CD4-positive, alpha-beta T cell treated with Interleukin-4 for 4 hours (primary cell): ENCODE measurements at places on chromosomes 16 and 17.
A peak's percentile ranks its signal among the peaks of the same experiment; 100 is the strongest.

GRCh38 chr17:41663451-41664171 lies 25.1 kb upstream of the EIF1 start:
- DNase-seq, result no peak

DNA sequence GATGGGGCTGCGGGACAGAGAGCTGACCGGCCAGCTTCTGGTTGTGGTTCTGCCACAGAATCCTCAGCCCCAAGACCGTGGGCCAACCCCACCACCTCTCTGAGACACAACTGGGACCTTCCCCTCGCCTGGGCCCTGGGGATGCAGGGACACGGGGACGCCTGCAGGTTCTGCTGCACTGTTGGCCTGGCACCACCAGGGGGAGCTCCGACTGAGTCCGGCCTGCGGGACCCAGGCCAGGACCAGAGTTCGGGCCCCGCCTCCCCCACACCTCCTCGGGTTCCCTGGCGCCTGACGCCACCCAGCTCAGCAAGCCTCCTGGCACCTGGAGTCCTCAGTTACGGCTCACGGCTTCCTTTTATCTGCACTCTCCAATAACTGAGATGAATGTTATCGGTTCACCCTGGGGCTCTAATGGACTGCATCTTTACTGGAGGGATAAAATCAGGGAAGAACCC lies 27.3 kb downstream of the TBC1D16 start:
- peak; percentile 54 for DNase-seq

DNA sequence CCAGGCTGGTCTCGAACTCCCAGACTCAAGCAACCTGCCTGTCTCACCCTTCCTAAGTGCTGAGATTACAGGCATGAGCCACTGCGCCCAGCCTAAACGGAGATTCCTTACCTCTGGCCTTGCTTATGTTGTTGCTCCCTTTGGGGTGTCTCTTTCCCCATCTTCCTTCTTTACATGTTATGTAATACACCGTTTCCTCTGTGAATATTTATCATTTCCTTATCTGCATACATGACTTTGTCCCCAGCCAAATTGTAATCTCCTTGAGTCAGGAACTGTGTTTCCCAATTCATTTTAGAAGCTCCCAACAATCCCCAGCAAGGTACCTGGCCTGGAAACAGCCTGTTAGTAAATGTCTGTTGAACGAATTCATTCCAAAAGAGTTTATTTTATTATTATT lies 15.7 kb downstream of the COPZ2 start:
- no peak for DNase-seq

DNA sequence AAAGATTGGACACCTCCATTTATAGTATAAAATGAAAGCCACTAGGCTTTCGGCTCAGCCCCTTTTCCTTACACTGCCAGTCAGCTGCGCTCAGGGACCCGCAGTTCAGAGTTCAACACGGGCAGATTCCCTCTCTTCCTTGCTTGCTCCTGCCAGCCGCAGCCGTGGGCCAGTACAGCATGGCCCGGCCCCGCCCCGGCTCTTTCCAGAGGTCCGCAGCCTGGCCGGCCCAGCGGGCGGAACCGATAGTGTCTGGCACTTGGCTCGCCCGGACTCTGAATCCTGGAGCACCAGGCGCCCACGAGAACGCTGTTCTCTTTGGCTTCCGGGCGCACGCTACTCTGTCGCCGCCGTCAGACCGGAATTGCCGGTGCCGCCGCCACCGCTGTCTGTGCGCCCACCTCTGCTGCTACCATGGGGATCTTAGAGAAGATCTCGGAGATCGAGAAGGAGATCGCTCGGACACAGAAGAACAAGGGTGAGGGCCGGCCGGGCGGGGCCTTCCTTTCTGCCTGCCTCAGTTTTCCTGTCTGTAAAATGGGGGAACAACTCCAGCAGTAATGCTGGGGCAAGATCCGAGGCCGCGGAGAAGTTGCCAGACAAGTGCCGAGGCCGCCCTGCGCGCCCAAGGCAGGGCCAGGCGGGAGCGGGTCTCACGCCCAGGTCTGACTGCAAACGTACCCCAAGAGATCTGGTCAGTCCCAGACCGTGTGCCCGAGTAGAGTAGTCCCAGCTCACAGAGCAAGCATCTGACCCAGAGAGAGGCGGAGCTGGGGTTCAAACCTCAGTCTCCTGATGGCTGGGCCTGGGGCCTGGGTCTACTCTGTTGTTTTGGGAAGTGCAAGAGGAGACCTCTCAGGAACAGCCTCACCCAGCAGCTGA lies at the start of gene DRG2:
Gene DRG2, plus strand, starts transcription at position 339 of the 882 bp plus-strand sequence. Its CDS starts 76 bp downstream, at position 415.
- peak; percentile 84 for DNase-seq
